HTR-8/SVneo (cell line): ENCODE measurements at places on chromosomes 1 and 21.

DNA sequence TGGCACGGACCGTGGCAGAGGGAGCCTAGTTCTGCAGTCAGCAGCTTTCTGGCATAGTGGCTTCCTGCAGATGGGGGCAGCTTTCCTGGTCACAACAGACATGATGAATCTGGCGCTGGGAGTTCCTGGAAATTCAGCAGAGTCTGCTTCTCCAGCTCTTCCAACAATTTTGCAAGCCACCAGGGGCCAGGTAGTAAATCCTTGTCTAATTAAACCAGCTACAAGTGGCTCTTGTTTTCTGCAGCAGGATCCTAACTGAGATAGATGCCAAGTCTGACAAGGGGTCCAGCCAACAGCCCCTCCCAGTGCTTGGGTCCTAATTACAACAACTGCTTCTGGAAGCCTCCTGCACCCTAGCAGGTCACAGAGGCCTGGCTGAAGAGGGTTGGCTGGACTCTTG, 35.8 kb downstream of the TRIM62 start:
- DNase-seq = no peak

DNA sequence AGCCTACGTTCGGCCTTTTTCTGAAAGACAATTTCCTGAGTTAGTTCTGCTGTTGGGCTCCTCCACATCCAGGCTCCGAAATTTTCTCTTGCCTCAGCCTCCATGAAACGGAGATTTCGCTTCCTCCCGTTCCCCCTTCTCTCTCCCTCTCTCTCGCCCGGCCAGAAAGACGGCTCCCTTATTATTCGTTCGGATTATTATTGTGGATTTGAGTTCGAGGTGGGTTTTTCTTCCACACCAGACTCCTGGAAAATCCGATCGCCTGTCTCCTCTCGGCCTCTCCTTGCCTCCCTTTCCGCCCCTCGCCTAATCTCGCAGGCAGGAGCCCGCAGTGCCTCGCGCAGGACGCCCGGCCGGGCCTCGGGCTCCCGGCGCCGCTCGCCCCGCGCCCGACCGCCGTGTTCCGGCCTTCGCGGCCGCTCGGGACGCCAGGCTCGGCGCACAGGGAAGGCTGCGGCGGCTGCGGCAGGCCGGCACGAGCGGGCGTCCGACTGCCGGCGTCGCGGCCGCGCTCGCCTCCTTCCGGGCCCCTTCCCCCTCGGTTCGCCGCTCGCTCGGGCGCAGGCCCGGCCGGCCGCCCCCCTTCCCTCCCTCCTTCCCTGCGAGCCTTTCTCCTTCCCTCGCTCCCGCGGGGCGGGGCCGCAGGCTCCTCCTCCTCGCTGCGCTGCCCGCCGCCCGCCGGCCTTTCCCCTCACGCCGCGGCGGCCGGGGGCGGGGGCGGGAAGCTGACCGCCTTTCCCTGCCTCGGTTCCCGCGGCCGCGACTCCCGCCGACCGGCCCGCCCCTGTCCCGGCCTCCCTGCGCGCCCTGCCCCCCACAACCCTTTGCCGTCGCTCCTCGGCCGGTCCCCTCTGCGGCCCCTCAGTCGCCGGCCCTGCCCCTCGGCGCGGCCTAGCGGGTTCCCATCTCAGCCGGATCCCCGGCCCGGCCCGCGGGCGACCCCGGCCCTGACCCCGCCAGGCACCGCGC, at the start of gene ARHGEF11:
TSS of gene ARHGEF11 (minus strand) at position 493 of the 969 bp plus-strand sequence. CDS start 1,412 bp downstream, outside the sequence.
- DNase-seq = peak; percentile 76

DNA sequence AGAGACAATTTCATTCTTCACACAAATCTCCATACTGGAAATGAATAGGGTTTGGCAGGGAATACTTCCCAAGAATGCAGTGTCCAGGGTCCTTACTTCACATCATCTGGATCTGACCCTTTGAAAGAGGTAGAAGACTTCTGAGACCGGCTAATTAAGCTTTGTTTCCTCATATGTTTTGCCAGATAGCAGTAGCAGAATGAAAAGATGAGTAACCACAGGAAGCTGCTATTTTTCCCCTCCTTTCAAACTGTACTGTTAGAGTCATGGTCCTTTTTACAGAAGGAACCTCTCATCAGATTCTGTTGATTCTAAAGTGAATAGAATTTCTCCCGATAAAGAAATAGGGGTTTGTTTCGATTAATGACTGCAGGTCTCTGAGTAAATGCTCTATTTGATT, 1.4 kb upstream of the OLFML3 start:
- DNase-seq = no peak

DNA sequence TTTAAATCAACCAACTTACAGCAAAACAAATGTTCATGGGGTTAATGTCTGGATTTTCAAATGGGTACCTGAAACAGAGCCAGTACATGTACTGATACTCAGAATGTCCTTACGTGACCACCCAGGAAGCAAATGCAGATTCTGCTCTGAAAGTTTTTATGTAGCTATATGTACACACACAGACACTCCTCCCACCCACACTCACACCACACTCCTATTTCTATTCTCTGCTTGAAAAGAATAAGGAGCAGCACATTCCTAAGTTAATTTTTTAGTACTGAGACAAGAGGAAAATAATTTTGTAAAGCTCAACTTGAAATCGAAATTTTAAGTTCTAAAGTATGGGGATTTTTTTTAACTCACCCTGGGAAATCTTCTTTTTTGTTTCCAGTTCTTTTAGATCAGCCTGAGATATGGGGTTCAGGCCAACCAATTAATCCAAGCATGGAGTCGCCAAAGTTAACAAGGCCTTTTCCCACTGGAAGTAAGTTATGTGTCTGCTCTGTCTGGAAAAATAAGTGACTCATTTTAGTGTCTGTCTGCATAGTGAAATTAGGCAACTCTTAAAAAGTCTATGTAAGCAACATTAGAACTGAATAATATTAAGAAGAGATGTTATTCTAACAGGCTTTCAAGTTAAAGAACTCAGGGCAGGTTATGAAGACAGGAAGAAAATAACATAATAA, 75.5 kb upstream of the DYNLT5 start:
- no peak for DNase-seq

DNA sequence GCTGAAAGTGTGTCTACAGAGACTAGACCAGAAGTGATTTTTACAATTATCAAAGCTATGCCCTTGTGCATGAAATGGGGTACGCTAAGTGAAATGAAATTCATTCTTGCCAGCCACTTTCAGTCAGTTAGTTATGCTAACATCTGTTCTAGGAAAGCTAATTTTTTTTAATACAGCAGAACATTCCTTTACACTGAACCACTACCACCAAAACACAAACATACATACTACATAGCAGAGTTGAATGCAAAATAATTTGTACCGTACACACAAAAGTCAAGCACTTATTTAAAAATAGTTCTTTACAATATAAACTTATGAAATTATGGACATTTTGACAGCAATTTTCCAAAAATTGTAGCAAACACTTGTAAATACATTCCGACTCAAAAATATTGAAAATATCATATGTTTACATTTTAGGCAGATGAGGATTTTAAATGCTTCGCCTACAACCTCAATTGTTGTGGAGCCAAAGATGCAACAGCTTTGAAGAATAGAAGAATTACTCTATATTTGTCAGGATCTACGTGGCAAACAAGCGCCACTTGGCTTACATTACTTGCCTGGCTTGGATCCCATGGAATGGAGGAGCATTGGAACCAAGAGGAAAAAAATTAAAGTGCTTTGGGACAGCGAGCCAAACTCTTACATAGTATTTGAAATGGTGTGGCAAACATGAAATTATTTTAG, 30.6 kb downstream of the WLS start:
- DNase-seq = no peak

DNA sequence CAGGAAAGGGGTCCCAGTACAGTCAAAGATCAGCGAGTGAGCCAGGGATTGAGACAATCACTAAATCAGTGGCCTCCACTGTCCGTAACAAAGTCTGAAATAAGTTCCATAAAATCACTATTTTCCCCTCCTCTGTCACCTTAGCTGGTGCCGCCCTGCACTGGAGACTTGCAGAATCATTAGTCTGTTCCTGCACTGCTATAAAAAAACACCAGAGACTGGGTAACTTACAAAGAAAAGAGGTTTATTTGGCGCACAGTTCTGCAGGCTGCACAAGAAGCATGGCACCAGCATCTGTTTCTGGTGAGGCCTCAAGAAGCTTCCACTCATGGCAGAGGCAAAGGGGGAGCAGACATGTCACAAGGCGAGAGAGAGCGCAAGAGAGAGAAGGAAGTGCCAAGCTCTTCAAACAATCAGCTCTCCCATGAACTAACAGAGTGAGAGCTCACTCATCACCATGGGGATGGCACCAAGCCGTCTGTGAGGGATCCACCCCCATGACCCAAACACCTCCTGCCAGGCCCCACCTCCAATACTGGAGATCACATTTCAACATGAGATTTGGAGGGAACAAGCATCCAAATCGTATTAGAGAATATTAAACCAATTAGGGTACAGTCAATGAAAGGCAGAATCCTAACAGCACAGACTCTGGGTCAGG, 129.8 kb upstream of the TIAM1 start:
- DNase-seq = no peak

GRCh38 chr1:54826226-54826816, 25.2 kb upstream of the TTC22 start:
- DNase-seq = no peak

GRCh38 chr1:60949154-60949825, 133.1 kb upstream of the NFIA start:
- DNase-seq = no peak

- DNase-seq = no peak
Measured at GRCh38 chr1:74470936-74471335, 41.5 kb downstream of the LRRC53 start.

GRCh38 chr1:111203681-111204200, 3.3 kb upstream of the DENND2D start:
- DNase-seq = no peak
